ENCODE measurements at places on chromosomes 1 and 21.

DNA sequence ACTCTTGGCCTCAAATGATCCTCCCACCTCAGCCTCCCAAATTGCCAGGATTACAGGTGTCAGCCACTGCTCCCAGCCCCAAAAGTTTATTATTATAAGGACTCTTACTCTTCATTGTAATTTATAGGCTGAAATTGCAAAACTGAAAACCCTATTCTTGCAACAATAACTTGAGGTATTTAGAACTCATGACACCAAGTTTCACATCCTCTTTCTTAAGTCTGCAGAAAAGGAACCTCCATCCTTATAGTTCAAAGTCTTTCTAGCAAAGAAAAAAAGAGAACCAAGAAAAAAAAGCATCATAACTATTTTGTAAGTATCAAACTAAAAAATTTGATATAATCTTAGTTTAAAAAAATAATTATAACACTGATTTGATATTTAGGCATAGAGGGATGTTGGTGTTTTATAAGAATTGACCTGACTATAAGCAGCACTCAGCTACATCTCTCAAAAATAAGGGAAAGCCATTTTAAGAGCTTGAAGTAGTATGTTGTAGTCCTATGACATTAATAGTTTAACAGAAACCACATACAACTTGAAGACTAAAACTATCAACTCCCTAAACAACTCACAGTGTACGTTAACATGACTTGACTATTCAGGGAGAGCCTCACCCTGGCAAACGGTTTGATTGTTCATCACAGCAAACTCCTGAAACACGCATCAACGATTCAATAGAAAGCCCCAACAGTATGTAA is 122.4 kb downstream of the AKT3 start:
- no peak for DNase-seq

GRCh38 chr1:66182551-66183178 is 351.3 kb upstream of the SGIP1 start:
- DNase-seq = no peak

DNA sequence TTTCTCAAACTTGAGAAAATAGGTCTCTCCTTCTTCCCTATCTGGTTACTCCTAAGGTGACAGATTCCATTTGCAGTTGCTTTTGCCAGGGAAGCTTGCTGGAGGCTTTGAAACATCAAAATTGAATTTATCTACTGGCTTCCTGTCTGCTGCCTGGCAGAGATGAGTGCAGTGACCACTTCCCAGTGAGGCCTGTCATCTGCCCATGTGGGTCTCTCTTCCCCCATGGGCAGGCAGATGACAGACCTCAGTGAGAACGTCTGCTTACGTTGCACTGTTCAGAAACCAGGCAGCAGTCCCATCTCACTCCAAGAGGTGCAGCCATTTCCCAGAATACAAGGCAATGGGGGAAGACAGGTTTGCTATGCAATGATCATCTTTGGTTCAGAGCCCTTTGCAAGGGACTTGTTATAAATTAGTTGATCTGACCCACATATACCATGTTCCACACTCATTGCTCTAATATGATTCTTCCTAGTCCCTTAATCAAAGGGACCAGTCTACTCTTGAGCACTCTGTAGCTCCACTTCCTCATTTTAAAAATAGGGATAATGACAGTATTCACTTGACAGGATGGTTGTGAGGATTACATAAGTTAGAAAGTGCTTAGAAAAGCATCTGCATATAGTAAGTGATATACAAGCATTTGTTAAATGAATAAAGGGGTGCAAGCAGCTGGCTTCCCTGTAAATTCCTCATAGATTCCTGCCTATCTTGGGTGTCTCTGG is 10.6 kb downstream of the PGBD5 start:
- DNase-seq = no peak

DNA sequence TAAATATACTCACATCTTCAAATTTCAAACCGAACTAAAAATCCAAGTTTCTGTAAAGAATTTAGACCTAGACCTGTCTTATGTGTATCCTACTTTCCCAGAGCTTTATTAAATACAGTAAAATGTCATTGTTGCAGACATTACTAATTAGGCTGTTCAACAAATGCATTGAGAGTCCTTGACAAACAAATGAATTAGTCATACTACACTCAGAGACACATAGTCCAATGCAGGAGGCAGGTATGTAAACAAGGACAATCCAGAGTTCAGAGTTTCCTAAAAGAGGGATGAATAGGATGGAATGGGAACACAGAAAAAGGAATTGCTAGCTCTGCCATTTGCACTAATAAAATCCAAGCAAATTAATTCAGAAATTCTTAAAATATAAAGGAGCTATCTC is 1.6 kb upstream of the EGLN1 start:
- no peak for DNase-seq

DNA sequence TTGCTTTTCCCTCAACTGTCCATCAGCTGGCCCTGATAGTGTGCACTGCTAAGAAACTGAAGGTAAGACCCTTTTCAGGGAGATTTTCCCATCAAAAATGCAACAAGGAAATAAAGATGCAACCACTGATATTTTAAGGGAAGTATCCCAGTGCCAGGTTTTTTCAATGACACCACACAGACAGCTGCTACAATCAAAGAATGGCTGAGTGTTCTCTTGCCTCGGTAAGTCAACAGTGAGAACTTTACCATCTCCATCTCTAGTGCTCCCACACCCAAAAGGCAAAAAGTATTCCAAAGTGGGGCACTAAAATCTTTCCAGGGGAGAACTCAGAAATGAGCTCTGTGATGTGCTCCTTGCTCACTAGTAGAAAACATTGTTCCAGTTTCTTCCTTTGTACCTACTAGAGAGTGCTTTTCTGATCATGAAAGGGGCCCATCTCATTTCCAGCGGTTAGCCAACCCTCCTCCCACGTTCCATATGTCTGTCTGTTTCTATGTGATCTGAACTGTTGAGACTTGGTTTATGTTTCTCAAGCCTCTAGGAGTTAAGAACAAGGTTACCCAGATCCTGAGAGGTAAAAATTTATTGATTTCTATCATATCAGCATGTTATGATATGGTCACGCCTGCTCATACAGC is 67.6 kb upstream of the NEK2 start:
- no peak for DNase-seq

DNA sequence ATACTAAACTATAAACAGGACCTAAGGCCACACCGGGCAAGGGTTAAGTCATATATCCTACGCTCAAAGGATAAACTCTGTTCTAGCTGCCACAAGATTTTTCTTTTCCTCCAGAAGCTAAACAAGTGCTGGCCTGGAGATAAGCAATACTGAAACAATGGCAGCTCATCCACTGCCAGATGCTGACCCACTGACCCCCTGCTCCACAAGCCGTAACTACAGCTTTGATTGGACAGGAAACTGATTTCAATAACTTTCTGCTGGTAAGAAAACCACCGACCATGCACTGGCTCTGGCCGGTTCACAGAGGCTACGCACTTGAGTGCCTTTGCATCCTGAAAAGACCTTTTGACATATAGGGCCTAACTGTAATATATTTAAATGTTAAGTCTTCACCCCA is 51.3 kb upstream of the PLA2G2C start:
- DNase-seq = no peak

DNA sequence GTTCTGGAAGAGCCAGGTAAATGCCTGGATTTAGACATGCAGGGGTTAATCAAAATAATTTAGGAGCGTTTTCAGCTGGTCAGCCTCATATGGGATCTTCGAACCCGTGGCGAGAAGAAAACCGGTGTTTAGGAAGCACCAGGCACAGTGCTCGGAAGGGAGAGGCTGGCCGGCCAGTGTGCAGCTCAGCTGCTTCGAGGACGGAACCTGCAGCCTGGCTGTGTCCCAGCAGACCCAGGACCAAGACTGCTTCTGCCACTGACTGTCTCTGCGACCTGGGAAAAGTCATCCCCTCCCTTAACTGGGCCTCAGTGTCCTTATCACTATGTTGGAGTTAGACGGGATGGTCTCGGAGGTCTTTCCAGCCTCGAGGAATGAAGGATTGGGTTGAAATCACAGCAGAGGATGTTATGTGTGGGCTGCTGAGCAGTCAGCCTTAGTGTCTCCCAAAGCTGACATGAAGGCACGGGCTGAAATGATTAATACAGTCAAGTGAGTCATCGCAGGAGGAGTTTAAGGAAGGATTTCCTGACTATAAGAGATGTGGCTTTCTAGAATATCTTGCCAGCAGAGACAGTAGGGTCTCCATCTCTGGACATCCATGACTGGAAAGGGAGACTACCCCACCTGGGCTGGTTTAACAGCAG is 20.8 kb downstream of the PPFIA4 start:
- DNase-seq = no peak

DNA sequence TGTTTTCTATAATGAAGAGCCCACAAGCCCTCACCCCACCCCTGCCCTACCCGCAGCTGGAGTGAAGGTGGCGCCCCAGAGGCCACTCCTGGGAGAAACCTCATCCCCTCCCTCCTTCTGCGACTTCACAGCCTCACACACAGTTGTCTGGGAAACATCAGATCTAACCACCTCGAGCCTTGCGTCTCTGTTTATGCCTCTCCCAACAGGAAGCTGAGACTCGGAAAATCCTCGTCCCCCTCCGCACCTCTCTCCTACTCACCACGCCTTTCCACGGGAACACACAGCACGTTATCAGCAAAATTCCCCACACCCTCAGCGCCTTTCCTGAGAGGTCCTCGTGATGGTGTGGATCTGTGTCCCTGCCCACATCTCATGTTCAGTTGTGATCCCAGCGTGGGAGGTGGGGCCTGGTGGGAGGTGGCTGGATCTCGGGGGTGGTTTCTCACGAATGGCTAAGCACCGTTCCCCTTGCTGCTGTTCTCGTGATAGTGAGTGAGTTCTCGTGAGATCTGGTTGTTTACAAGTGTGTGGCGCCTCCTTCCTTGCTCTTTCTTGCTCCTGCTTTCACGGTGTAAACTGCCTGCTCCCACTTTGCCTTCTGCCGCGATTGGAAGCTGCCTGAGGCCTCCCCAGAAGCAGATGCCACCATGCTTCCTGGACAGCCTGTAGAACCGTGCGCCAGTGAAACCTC is 190.6 kb downstream of the KIF26B start:
- DNase-seq = no peak
